Regular cardiac myocyte (primary cell): ENCODE measurements at places on chromosomes 1 and 21. TPM values are rescaled to one million over a fixed set of nuclear protein-coding genes. Genes with fewer than 3 reads are reported as not detected.

Gene DNASE2B
- total RNA-seq: not detected in 2 replicates

Gene MXRA8
- total RNA-seq: 121 and 141 TPM in 2 replicates

Gene E2F2
- under 0.01 and 1.3 TPM in 2 replicates for total RNA-seq

Gene FNDC10
- 1.3 and 1.7 TPM in 2 replicates for total RNA-seq
